ENCODE measurements at places on chromosomes 4 and X.

DNA sequence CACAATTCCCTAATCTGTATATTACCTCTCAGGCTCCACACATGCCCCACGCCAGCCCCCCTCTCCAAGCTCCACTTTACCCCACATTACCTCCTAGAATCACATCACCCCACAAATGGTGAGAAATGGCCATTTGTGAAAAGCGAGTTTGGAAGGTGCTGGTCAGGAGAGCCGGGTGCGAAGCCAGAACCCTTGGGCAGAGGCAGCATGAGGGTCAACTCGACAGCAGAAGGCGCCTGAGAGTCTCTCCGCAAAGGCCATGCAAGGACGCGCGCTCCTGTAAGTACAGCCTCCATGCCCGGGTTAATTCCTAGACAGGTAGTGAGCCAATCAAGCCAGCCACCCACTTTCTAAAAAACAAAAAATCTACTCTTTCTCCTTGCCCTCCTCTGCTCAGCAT lies 42.4 kb downstream of the RHOXF2 start:
- DNase-seq, result no peak

GRCh38 chr4:11230866-11231265 lies 197.8 kb downstream of the HS3ST1 start:
- DNase-seq, result no peak

DNA sequence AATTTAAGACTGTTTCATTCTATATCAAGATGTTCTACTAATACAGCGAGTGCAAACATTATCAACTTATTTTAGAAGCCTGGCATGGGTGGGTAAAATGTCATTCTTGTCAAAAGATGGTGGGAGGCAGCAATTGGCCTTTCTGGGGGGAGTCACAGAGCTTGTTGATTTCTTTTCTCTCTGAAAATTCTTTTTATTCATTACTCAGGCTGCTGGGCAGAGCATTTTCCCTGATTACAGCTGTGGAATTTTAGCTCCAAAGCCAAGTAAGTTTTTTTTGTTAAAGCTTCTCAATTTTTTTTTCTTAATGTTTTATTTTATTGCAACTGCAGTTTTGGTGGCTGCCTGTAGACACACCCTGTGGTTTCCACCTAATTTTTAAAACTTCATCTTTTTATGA lies 50.4 kb downstream of the GPC4 start:
- DNase-seq, result no peak

GRCh38 chr4:184415071-184415470 lies 59.3 kb downstream of the IRF2 start:
- no peak for DNase-seq

DNA sequence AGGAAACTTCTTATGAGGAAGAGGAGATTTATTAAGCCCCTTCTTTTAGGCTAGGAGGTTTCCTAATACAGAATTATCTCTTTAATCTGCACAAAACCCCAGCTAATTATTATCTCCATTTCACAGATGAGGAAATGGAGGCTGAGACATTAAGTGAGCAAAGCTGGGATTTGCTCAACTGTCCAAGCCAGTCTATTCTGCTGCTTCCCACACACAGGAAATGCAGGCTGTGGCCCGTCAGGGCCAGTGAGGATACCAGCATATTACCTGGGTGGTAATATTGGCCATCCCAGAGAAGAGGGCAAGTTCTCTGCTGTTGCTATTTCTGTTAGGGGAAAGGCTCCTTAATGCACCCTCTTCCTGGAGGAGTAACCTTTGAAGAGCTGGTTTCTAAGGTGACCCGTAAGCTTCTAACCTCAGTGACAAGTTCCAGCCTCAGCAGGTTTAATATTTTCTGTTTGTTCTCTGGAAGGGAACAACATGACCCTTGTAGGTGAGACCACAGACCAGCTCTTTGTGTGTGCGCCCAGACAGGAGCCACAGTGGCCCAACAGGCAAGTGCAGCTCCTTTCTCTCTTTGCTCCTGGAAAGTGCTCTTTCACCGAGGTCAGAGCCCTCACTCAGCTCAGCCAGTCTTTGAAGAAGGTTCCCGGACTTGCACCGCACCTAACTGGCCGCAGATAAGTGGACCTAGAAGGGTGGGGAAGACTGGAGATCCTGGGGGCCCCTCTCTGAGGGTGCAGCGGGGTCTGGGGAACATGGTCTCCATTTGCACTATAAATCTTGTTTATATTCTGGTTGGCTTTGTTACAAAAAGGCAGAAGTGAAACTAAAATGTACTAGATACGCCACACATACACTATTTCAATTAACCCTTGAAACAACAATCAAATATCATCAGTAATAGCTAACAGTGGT lies 35.5 kb downstream of the TBC1D9 start:
- DNase-seq, result no peak

- no peak for DNase-seq
These were observed 10.8 kb downstream of the NUDT6 start for GRCh38 chr4:122911588-122911987.

DNA sequence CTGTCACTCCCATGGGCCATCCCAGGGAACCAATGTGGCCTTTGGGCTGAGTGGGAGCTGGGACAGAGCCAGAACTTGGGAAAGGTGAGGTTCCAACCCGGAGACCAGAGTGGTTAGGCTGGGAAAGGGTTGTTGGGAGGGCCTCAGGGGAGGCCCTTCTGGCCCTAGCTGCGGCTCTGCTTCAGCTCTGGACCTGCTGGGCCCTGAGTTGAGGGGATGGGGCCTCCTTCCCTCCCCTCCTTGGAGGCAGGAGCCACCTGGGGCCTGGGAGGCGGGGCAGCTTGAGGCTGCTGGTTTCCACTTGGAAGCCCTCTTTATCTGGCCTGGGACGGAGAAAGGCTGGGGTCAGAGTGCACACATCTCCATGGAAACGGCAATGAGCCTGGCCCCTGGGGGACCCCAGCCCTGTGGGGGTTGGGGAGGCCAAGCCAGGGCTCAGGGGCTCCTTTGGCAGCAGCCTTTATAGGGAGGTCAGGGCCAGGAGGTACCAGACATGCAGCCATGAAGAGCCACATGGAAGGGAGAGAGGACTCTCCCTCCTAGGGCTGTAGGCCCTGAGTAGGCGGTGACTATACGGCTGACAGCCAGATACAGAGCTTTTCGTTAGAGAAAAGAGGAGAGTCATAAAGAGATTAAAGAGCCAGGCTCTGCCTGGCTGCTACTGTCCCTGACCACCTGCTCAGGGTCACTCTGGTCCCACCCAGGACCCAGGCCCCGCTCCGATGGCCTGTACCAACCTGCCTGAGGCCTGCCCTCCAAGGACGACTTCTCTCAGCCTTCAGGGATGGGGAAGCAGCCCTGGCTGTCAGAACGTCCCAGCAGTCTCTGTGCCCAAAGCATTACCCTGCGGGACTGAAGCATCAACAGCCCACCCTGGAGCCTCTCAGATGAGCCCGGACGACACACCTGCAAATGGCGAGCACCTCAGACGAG lies 6.9 kb upstream of the NSD2 start:
- DNase-seq, result no peak

DNA sequence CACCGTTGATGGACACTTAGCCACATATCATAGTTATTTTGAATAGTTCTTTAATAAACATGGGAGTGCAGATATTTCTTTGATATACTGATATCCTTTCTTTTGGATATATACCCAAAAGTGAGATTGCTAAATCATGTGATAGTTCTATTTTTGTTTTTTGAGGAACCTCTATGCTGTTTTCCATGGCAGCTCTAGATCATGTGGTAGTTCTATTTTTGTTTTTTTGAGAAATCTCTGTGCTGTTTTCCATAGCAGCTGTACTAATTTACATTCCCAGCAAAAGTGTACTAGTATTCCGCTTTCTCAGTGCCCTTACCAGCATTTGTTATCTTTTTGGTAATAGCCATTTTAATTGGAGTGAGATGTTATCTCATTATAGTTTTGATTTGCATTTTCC lies 3.6 kb downstream of the SH3BGRL start:
- no peak for DNase-seq

DNA sequence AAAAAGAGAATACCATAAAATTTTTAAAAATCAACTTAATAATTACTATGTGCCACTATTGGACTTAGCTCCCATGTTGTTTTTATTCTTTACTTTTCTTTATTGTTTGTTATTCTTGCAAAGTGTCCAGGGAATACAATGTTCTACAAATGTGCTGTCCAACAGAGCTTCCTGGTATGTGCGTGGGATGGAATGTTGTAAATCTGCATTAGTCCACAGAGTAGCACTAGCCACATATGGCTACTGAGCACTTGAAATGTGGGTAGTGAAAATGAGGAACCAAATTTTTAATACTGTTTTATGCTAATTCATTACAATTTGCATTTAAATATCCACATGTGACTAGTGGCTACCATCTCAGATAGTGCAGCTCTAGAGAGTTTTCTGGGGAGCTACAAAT lies 14.3 kb upstream of the CORIN start:
- DNase-seq, result no peak

DNA sequence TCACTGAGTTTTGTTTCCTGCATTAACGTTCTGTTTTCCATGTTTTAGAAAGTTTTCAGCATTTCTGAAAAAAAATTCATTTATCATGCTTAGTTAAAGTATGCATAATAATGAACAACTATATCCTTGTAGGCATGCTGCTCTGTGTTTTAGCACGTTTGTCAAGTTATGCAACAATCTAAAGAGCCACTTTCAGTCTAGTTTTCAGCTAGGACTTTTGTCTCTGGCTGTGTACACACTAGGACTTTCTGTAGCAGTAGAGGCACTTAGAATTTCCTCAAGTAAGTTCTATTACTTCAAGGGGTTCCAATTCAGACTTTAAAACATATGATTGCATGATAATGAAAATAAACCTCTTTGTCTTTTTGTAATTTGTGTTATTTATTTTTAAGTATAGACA lies 12.4 kb downstream of the DCAF8L1 start:
- DNase-seq, result no peak

GRCh38 chr4:79272126-79272525 lies 53.7 kb downstream of the NAA11 start:
- DNase-seq, result no peak

GRCh38 chrX:84865113-84865512 lies 138.6 kb upstream of the APOOL start:
- DNase-seq, result no peak

- no peak for DNase-seq
These were observed 107.4 kb downstream of the HMX1 start for GRCh38 chr4:8763966-8764901.

GRCh38 chr4:152828122-152828521 lies 48.4 kb downstream of the ARFIP1 start:
- DNase-seq, result no peak

DNA sequence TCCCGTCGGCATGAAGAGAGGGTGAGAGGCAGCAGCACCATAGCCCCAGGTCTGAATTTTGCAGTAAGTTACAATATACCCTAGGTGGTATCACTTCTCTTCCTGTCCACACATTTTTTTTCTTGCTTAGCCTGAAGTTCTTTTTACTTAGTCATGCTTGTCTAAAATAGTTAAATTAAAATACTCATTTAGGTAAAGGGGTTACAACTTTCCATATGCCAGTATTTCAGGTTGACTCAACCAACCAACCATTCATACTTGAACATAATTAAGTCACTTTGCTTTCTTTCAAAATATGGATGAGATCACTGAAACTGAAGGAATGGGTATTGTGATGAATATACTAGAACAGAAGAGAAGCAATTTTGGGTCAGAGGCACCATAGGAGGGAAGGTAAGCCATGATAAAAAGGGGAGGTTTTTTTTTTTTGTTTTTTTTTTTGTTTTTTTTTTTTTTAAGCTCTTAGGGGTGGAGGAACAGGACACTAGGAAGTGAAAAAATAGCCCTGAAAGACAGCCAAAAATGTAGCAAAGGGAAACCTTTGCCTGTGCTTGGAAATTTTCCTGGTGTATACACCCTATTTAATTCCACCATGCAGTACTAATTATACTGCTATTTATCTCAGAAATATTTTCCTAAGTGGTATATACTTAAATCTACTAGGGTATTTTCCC lies 41.8 kb downstream of the RPS6KA3 start:
- peak; percentile 5 for DNase-seq

DNA sequence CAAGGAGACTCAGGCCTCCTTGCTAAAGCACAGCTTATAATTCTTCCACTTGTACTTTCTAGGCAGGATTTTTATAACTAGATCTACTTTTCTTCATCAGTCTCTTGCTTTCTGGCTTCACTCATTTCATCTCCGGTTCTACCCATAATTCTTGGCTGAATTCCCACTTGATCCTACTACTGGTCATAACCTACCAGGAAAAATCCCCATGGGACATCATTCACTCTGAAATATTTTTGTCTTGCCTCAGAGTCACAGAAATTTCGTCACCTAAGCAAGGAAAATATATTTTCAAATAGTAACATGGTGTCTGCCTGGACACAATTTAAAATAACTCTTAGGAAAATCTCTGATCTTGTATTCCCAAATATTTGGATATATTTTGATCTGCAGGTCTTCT lies 122.3 kb downstream of the TEX13A start:
- no peak for DNase-seq

DNA sequence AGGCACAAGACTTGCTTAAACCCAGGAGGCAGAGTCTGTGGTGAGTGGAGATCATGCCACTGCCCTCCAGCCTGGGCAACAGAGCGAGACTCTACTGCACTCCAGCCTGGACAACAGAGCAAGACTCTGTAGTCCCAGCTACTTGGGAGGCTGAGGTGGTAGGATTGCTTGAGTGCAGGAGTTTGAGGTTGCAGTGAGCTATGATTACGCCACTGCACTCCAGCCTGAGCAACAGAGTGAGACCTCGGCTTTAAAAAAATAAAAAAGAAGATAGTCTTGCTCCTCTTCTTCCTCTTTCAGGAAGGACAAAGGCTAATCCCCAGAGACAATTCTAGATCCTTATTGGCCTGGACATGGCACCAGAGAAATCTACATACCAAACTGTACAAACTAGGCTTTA lies 5.7 kb upstream of the PPEF2 start:
- no peak for DNase-seq

- no peak for DNase-seq
These were observed 469.0 kb upstream of the ATOH1 start for GRCh38 chr4:93359586-93359985.

DNA sequence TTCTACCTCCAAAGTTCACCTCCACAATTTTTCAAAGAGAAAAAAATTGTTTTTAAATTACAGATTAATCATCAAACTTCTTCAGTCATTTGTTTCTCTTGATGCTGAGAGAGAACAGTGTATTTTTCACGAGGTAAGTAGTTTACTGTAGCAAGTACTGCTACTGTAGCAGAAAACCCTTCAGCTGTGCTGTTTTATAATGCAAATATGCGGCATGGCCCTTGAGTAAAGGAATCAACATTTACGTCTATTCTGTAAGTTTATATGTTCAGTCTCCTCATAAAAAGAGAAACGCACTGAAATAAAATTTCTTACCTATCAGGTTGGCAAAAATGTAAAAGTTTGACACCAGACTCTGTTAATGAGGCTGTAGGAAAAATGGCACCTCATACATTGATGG lies 399.0 kb downstream of the NKX6-1 start:
- DNase-seq, result no peak

GRCh38 chr4:48938831-48939230 lies 32.3 kb upstream of the OCIAD2 start:
- no peak for DNase-seq

DNA sequence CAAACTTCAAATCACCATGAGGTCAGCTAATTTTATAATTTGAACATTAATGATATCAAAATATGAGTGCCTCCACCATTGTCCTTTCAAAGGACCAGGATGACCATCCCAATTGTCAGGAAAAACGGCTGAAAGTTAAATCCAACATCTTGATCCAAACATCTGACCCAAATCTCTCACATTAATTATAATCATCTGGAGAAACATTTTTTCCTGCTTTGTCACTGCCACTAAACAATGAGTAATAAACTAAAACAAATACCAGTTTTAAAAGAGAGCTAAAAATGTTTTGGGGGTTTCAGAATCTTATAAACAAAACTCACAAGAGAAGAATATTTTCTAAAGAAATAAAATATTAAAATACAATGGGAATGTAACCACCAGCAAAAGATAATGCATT lies 45.7 kb upstream of the NDST4 start:
- no peak for DNase-seq

GRCh38 chr4:76192236-76192635 lies 21.4 kb downstream of the SCARB2 start:
- no peak for DNase-seq

All from activated CD4-positive, alpha-beta T cell treated with anti-CD3 and anti-CD28 coated beads, Interleukin-2, amount 50 U/mL, for 48 hours (primary cell).